ENCODE measurements at places on chromosomes 2 and 18. TPM values are rescaled to one million over a fixed set of nuclear protein-coding genes. Genes with fewer than 3 reads are reported as not detected.

GRCh38 chr2:70907130-70908057 is 28.3 kb upstream of the ATP6V1B1 start:
- no peak for DNase-seq

DNA sequence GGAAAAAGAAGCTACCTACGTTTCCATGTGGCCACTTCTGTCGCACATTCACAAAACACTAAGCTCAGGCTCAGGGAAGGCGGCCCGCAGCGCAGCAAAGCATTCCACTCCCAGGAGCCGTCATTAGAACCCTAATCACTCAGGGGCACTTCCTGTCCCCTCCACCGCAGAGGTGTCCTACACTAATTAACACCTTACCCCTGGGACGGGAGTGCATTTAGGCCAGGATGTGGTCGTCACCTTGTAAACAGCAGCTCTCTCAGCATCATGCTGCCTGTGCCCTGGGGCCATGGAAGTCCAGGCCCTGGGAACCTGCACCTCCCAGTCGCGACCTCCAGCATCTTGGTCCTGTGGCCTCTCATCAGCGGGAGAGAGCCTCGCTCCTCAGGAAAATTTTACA is 359.8 kb upstream of the SALL3 start:
- DNase-seq: no peak

GRCh38 chr18:47754311-47755101 is 176.0 kb downstream of the SMAD2 start:
- peak; percentile 80 for DNase-seq

HSPD1 gene
- 872 TPM for total RNA-seq

DNA sequence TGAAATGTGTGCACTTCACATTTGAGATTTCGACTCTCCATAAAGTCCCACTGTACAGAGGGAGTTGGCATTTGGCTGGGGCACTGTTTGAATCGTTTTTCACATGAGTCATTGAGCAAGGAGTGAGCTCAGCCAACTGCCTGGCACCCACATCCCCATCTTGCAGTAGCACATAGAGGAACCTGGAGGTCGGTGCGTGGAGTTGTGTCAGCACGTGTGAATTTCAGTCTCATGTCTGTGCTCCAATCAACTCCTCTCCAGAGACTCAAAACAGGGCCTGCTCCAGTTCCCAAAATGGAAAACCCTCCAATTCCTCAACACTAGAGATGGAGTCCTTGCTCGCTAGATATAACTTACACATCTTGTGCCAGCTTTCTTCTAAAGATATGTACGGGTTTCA is 126.8 kb upstream of the CAPN13 start:
- no peak for DNase-seq

DNA sequence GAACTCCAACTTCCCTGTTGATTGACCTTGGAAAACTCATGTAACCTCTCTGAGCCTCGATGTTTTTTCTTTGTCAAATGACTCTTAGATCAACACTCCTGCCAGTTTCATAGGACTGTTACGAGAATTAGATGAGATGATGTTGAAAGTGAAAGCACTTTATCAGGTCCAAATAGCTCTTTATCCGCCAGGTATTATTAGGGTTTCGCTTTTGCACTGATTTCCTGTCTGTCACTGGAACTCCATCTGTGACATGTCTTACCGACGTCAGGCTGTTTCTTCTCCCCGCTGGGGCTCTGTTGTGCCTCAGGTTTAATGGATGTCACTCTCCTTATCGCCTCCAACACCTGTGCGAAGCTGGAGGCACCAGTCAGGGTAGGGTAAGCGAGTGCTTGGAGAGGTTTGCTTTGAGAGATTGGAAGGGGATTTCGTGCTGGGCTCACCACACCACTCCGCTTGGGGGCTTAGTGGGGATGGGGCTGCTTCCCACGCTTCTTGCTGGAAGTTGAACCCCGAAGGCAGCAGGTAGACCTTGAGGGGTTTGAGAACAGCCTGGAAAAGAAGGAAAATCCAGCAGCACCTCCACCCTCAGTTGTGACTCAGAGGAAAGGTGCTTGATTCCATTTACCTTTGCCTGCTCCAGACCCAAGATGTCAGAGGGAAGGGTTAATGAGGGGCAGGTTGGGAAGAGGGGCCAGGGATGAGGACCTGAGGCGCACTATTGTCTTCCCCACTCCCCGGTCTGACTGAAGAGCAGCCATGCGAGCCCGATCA is 4.3 kb downstream of the GAD1 start:
- no peak for DNase-seq

NAT8 gene
- total RNA-seq: not detected

DNA sequence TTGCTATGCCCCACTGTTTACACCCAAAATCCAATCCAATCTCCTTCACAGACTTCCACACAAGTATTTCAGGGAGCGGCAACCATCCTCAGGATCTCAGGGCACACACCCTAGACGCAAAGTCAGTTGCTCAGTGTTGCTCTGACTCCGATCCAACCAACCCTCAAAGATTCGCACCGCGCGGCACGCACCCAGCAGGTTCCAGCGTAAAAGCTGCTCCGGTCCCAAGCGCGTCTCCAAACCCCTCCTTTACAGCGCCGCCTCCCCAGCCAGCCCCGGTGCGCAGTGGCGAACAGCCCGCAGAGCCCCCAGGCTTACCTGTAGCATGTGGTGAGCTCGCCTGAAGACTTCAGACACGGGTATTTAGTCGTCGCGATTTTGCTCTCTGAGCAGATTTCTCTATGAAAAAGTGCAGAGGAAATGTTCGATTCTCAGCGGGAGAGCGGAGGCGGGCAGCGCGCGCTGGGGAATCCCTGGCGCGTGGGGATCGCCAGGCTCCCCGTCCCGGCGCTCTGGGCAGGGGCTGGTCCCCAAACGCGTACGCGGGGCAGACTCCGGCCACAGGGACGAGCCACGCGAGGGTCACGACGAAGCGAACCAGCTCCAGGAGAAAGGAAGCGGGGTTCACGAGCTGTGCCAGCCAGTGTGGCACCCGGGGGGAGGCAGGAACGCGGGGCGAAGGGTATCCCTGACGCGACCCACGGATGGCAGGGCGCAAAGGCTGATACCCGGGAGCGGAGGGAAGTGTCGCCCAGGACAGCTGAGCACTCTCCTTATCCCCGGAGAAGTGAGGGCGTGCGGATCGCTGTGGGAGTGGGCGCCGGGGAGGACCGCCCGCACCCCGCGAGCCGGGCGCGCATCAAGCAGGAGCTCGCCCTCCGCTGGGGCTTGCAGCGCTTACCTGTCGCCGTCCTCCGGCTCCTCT is 650 bp downstream of the CCBE1 start:
- DNase-seq: peak; percentile 32

- no peak for DNase-seq
Measured at GRCh38 chr2:223853425-223853837, 16.0 kb upstream of the AP1S3 start.

GRCh38 chr2:204529795-204530463 is 15.3 kb upstream of the PARD3B start:
- no peak for DNase-seq

DNA sequence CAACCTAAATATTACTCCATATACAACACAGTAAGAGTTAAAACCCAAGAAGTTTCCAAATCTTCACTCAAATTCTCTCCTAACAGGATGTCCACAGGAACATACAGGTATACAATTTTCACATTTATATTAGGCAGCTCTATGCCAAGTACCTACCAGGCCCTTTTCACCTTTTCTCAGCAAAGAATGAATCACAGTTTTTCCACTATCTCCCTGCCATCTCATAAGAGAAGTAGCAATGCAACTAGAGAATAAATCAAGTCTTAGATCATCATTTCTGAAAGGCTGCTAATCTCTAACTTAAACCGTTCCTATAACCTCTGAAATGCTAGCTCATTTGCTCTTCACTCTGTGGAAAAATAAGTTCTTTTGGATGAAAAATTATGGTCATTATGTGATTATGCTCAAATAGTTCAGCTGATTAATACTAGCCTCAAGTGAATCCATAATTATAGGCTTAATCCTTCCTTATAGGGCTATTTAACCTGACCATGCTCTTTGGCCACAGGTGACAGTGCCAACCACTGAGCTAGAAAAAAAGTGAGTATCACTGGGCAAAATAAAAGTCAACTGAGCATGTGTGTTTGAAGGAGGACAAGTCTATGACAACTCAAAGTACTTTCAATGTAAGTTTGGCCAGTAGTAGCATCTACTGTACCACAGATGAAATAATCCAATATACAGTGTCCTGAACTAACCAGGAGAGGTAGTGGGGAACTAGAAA is 79.7 kb downstream of the COBLL1 start:
- DNase-seq: no peak

- DNase-seq: peak; percentile 39
Measured at GRCh38 chr2:127857265-127857808, 618 bp downstream of the POLR2D start.

FBXO15 gene
- total RNA-seq: 1.4 TPM
